Nasal cavity respiratory epithelium epithelial cell of viscerocranial mucosa (primary cell): ENCODE measurements at places on chromosomes 4 and X. TPM values are rescaled to one million over a fixed set of nuclear protein-coding genes. Genes with fewer than 3 reads are reported as not detected.

NAT8L gene
- total RNA-seq = 0.34 and 0.36 TPM in 2 replicates

TCEAL7 gene
- 0.34 and 0.50 TPM in 2 replicates for total RNA-seq

DRP2 gene
- total RNA-seq = under 0.01 TPM in 2 replicates

KDR gene
- total RNA-seq = 0.43 TPM in 1 of 2 replicates, not detected in the other

KLHL5 gene
- total RNA-seq = 102 and 154 TPM in 2 replicates

ZNF41 gene
- 4.8 and 7.5 TPM in 2 replicates for total RNA-seq
